ENCODE measurements at places on chromosomes 4 and X.

GRCh38 chr4:7902101-7902553 lies 37.5 kb downstream of the AFAP1 start:
- DNase-seq: peak; percentile 85

- DNase-seq: no peak
Observed at GRCh38 chr4:4734425-4734824, 125.0 kb upstream of the MSX1 start.

DNA sequence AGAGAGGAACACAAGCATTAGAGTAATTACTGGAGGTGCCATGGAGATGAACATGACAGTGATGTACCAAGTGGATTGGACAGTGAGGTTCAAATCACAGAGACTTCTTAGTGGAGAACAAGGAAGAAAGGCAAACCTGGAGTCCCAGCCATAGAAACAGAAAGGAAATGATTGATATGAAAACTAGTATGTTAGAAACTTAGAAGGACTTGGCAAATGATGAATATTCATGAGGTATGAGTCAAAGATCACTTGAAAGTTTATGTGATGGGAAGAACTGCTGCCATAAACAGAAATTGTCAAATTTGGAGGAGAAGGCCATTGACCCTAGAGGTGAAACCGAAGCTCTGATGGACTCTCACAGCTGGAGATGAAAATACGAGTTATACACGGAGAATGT lies 88.2 kb downstream of the PHOX2B start:
- no peak for DNase-seq

DNA sequence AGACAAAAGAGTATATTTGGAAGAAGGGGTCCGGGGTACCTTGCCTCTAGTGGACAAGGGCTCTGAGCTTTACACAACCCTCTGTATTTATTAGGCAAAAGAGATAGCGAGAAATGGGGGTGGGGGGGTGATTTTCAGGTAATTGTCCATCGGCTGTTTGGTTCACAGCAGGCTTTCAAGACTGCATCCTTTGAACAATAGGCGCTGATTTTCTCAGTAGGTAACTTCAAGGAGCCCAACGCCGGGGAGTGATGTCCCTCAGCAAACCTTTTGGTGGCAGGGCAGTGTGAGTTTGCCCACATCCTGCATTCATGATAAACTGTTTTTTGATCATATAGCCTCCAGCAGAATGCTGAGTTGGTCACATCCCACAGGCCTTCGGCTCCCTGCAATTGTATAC lies 61.6 kb downstream of the KDM5C start:
- no peak for DNase-seq

DNA sequence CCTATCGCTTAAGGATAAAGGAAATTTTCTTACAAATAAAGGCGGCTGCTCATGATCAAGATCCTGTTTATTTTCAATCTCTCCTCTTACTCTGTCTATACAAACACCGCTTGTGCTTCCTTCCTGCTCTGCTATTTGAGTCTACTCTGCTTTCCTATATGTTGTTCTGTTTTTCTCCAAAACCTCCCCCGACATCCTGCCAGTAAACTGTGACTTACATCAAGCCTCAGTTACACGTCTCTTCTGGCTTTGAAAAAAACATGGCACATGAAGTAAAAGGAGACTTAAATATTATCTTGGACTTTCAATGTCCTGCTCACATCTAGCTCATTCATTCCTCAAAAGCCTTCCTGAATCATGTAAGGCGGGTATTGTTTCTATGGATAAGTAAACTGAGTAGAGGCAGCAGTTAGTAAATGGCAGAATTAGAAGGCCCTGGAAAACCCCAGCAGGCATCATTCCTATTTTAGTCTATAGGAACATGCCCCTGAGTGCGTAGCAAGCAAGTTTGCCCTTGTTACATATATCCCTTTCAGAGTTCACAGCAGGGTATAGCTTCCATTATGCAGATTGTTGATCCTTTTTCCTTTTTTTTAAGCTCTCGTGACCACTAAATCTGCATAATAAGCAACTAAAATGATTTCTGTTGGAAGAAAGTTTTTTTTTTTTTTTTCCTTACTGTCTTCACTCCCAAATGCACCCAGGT lies 280.1 kb downstream of the RAPGEF2 start:
- DNase-seq: no peak

- DNase-seq: no peak
Observed at GRCh38 chr4:74660866-74661265, 133.5 kb downstream of the BTC start.

DNA sequence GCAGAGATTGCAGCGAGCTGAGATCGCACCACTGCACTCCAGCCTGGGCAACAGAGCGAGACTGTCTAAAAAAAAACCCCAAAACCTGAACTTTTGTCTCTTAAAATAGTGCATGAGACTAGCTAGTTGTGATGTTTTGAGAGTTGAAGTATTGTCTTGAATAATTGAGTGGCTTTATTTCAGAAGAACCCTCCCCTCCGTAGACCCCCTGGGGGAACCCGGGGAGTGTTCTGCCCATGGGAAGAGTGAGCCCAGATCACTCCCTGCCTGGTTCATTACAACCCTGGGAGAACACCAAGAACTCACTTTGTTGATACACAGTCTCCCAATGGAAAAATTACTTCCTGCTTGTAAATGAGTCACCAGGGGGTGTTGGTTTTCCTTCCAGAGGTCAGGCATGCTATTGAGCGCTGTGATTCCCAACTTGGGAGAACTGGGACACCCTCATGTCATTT lies 65.3 kb upstream of the SHISA3 start:
- no peak for DNase-seq

DNA sequence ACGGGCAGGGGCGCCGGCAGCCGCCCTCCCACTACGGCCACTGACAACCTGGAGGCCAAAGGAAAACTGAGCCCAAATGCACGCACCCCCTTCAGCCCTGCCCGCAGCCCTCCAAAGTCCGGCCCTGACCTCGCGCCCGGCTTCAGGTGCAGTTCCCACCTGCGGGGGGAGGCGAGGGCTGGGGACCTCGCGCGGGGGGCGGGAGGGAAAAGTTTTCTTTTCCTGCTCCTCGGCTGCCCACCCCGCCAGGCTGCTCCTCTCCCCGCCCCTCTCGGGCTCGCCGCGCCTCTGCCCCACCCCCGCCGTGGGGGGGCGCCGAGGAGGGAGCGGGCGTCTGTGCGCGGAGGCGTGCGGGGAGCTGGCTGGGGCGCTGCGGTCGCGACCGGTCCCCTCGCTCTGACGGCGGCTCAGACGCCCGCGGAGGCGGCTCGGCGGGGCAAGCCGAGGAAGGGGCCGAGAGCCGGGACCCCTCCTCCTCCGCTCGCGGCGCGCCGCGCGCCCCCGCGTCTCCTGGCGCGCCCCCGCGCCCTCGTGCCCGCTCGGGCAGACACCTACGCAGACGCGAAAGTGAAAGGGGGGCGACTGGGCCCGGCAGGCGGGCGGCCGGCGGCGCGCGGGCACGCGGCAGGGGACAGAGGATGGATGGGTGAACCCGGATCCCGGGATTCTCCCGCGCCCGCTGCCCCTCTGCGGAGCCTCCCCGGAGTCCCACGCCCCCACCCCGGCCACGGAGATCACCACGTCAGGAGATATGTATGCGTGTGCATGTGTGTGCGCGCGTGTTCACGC lies 3.1 kb upstream of the NR3C2 start:
- DNase-seq: peak; percentile 78

DNA sequence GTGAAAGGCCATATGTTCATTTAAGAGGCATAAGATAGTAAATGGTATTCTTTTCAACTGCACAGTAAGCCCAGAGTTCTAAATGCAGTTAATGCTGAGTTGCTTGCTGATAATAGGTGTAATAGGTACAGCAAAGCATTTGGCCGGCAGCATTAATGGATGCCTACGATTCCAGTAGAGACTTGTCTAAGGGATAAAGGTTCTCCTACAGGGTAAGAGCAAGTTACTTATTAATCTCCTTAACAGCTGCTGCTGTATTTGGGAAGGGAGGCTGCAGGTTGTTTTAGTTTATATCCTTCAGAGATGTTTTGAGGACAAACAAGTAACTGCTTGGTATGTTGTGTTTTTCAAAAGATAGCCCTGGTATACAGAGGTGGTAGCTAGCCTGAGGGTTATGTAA lies 16.8 kb downstream of the TSPAN7 start:
- DNase-seq: peak; percentile 21

- no peak for DNase-seq
Observed at GRCh38 chr4:148057516-148057915, 325.6 kb downstream of the ARHGAP10 start.

- DNase-seq: no peak
Observed at GRCh38 chrX:142233400-142233799, 28.3 kb upstream of the MAGEC2 start.

- DNase-seq: no peak
Observed at GRCh38 chr4:29307755-29308154, 1412.4 kb upstream of the PCDH7 start.

GRCh38 chr4:121690001-121690400 lies 6.8 kb downstream of the ANXA5 start:
- no peak for DNase-seq

DNA sequence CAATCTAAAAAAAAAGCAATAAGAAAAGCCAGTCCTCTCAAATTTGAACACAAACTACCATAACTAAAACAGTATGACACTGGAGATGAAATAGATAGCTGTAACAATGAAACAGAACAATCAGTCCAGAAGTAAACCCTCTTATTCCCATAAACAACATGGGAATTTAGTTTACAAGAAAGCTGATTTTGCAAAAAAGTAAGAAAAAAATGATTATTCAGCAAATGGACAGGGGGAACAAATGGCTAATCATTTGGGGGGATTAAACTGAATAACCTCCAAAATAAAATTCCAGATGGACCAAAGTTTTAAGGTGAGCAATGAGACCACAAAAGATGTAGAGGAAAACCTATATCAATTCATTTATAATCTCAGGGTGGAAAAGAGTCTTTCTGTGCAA lies 16.1 kb upstream of the SASH3 start:
- DNase-seq: no peak

DNA sequence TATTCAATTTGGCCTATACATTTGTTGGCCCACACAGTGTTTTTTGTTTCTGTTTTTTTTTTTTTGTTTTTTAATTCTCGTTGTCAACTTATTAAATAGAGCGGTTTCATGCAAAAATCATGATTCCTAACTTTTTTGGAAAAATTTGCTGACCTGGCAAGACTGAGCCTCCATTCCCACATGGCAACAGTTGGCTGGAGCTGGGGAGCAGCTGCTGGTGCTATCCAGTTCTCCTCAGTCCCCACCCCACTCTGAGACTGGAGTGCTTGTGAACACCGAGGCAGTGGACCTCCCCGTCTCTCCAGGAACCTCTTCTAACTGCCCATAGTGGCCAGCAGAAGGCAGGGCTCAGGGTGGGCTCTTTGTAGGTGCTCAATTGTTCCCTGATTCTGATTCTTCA lies 95.7 kb upstream of the OTUD4 start:
- no peak for DNase-seq

GRCh38 chr4:168699224-168699878 lies 202.5 kb downstream of the PALLD start:
- DNase-seq: no peak

DNA sequence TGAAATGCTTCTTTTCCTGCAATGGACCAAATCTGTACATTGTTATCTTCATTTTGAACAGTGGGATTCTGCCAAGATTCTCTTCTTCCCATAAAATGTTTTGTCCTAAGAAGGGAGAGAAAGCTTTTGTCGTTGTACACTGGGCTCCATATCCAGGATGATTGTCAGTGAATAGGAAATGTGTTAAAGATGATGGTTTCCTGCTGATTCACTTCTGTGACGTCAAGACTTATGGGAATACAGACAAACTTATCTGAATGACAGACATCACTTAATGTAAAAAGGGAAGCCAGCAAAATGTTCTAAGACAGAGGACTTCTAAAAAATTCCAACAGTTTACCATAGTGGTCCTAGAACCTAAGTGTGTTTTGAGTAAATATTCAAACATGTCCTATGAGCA lies 53.7 kb upstream of the HPF1 start:
- no peak for DNase-seq

DNA sequence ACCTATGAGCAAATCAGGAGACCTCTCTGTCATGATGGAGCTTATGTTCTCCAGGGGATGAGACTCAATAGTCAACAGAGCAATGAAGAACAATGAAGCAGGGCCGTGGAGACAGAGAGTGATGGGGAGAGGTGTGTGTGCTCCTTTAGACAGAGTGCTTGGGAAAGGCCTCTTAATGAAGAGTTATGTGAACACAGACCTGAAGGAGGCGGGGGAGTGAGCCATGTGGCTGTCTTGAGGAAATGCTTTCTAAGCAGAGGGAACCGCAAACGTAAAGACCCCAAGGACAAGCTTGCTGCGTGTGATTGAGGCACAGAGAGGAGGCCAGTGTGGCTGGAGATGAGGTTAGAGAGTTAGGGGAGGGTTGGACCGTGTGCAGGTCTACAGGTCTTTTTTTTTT lies 53.1 kb downstream of the CHRNA9 start:
- DNase-seq: no peak

All from D341Med (cell line).